ENCODE measurements at places on chromosomes 2 and 18.

- H3K36me3 ChIP-seq, result no peaks in the 10 kb centered on the region
- no peaks in the 10 kb centered on the region for H3K27me3 ChIP-seq
- no peak overlapping the region for H3K27ac ChIP-seq
- no peak for DNase-seq
- no peak overlapping the region for H3K4me3 ChIP-seq
Observed at GRCh38 chr2:240224676-240225075, 84.2 kb upstream of the OTOS start.

DNA sequence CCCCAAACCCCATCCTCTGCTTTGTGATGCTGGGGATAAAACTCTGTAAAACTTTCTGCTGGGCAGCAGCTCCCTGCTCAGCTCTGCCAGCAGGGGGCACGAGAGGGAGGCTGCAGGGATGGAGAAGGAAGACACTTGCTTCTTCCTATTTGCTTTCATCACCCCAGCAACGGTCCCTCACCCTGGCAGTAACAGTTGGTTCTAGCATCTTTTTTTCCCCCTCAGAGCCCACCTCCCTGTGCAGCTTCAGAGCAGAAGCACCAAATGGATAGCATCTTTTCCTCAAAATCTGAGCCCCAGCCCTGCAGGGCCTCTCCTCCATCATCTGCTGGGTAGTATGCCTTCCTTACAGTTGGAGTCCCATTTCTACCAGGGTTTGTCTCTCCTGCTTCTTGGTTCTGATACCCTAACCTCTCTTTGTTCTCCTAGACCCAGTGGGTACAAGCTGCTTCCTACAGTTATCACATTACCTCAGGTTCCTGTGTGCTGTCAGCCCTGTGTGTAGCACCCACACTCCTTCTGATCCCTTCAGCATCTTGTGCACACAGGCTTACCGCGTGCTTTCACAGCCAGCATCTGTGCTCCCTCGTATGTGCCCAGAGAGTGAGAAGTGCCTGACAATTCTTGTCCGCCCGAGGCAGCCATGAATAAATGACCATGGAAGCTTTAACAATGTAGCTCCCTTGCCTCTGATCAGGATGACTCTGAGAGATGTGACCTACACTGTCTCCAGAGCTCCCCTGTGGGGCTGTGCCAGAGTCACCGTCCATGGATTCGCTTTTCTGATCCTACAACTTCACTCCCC lies 14.5 kb downstream of the CKAP2L start:
- no peak overlapping the region for H3K27ac ChIP-seq
- no peaks in the 10 kb centered on the region for H3K4me1 ChIP-seq
- H3K4me3 ChIP-seq, result no peak overlapping the region
- no peaks in the 10 kb centered on the region for H3K36me3 ChIP-seq
- H3K27me3 ChIP-seq, result no peaks in the 10 kb centered on the region

GRCh38 chr2:240435948-240436682 lies 652 bp downstream of the GPC1 start:
- peaks cover 30% of the 10 kb centered on the region for H3K4me1 ChIP-seq
- H3K27me3 ChIP-seq, result peaks cover 7% of the 10 kb centered on the region
- peak overlapping the region; percentile 88 for H3K27ac ChIP-seq

DNA sequence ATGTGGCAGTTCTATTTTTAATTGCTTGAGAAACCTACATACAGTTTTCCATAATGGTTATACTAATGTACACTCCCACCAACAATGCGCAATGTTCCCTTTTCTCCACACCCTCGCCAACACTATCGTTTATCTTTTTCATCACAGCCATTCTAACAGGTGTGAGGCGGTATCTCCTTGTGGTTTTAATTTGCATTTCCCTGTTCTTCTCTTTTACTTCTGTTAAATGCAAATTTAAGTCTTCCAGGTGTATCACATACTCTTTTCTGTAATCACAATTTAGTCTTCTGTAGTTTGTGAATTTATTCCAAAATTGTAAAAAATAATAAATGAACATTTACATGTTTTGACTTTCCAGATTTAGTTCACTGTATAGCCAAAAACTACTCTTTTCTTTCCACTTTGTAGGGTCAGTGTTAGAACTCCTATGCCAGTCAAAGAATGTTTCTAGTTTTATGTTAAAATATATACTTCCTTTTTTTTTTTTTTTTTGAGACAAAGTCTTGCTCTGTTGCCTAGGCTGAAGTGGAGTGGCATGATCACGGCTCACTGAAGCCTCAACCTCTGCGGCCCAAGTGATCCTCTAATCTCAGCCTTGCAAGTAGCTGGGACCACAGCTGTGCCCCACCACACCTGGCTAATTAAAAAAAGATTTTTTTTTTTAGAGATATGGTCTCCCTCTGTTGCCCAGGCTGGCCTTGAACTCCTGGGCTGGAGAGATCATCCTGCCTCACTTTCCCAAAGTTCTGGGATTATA lies 15.4 kb upstream of the ACYP2 start:
- H3K4me1 ChIP-seq, result no peaks in the 10 kb centered on the region
- no peak overlapping the region for H3K27ac ChIP-seq
- H3K36me3 ChIP-seq, result no peaks in the 10 kb centered on the region
- H3K4me3 ChIP-seq, result no peak overlapping the region

GRCh38 chr2:15617778-15618448 lies 26.2 kb downstream of the DDX1 start:
- H3K4me1 ChIP-seq, result no peaks in the 10 kb centered on the region
- no peaks in the 10 kb centered on the region for H3K27me3 ChIP-seq
- no peaks in the 10 kb centered on the region for H3K36me3 ChIP-seq
- no peak overlapping the region for H3K27ac ChIP-seq

- H3K4me3 ChIP-seq, result peak overlapping the region; percentile 96
- H3K36me3 ChIP-seq, result no peaks in the 10 kb centered on the region
- DNase-seq, result peak; percentile 34
- no peaks in the 10 kb centered on the region for H3K4me1 ChIP-seq
- no peaks in the 10 kb centered on the region for H3K27me3 ChIP-seq
Observed at GRCh38 chr2:174682007-174682577, 82.2 kb downstream of the CHRNA1 start.

DNA sequence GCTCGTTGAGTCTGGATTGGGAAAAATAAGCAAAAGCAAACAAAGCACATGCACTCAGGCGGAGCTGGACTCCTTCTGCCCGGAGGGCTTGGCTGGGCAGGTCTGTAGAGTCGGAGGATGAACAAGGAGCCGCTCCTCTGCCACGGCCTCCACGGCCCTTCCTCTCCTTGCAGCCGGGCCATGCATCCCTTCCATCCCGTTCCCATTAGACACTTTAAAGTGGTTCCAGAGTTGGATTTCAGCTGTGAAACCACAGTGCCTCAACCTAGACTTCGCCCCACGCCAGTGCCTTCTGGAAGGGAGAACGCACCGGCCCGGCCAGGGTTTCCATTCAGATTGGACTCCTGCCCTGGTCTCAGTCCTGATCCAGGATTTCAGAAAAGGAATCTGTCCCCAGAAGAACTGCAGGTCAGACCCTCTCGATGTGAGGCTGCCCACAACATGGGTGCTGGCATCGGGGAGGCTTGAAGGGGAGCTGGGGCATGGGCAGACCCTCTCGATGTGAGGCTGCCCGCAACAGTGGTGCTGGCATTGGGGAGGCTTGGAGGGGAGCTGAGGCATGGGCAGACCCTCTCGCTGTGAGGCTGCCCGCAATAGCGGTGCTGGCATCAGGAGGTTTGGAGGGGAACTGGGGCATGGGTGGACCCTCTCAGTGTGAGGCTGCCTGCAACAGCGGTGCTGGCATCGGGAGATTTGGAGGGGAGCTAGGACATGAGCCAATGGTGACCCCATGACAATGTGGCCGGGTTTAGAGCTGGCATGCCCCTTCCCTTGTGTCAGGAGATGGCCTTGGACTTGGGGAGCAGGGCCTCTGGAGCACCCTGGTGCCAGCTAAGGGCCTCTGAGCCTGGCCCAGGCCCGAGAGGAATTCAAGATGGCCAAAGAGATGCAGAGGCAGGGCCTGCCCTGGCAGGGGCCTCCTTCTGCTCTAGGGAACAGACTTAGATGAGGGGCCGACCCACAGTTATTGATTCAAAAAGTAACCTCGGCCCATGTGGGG lies 304.5 kb downstream of the NDUFA10 start:
- no peak overlapping the region for H3K4me3 ChIP-seq
- no peak overlapping the region for H3K27ac ChIP-seq
- no peaks in the 10 kb centered on the region for H3K27me3 ChIP-seq
- DNase-seq, result no peak
- H3K36me3 ChIP-seq, result no peaks in the 10 kb centered on the region

DNA sequence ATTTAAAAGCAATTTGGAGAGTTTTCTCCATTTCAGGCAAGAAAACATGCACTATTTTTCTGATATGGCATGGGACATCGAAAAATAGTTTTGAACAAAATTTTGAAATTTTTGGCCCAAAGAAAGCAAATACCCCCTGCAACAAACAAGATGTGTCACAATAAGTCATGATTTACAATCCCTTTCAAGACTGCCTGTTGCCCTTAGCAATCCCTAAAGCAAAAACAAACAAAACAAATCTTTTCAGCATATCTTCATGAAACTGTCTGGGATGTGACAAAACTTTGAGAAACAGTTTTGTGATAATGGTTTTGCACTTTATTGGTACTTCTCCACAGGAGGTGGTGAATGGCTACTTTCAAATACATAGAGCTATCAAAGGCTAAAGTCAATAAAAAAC lies 1888.7 kb upstream of the PIK3C3 start:
- H3K4me1 ChIP-seq, result no peaks in the 10 kb centered on the region
- H3K27me3 ChIP-seq, result no peaks in the 10 kb centered on the region
- H3K4me3 ChIP-seq, result no peak overlapping the region
- no peaks in the 10 kb centered on the region for H3K36me3 ChIP-seq

GRCh38 chr18:21291106-21291505 lies 49.1 kb downstream of the GREB1L start:
- no peaks in the 10 kb centered on the region for H3K36me3 ChIP-seq
- no peak for DNase-seq
- no peaks in the 10 kb centered on the region for H3K4me1 ChIP-seq
- no peaks in the 10 kb centered on the region for H3K27me3 ChIP-seq

- H3K4me3 ChIP-seq, result peak overlapping the region; percentile 89
- no peaks in the 10 kb centered on the region for H3K36me3 ChIP-seq
- no peaks in the 10 kb centered on the region for H3K27me3 ChIP-seq
- DNase-seq, result peak; percentile 54
- H3K27ac ChIP-seq, result peak overlapping the region; percentile 97
Observed at GRCh38 chr2:84971510-84972206, 697 bp downstream of the KCMF1 start.

GRCh38 chr2:218193701-218194100 lies 23.3 kb upstream of the ARPC2 start:
- H3K36me3 ChIP-seq, result no peaks in the 10 kb centered on the region
- H3K4me3 ChIP-seq, result no peak overlapping the region
- DNase-seq, result no peak
- H3K27ac ChIP-seq, result no peak overlapping the region
- no peaks in the 10 kb centered on the region for H3K4me1 ChIP-seq

- no peak overlapping the region for H3K27ac ChIP-seq
- no peaks in the 10 kb centered on the region for H3K36me3 ChIP-seq
- H3K27me3 ChIP-seq, result no peaks in the 10 kb centered on the region
- no peak overlapping the region for H3K4me3 ChIP-seq
Observed at GRCh38 chr2:231063347-231063746, 6.7 kb downstream of the PSMD1 start.

DNA sequence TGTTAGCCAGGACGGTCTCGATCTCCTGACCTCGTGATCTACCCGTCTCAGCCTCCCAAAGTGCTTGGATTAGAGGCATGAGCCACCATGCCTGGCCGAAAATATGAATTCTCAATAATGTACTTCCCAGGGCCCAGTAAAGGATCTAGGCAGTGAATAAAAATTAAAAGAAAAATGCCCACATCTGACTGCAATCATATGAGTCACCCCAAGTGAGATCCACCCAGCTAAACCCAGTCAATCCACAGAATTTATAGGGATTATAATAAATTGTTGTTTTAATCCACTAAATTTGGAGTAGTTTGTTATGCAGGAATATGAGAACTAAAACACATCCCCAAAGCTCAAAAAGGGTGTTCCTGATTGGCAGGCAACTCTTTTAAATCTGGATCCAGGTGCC lies 93.5 kb upstream of the STK39 start:
- no peak for DNase-seq
- H3K36me3 ChIP-seq, result no peaks in the 10 kb centered on the region
- no peak overlapping the region for H3K4me3 ChIP-seq
- H3K27me3 ChIP-seq, result no peaks in the 10 kb centered on the region
- H3K27ac ChIP-seq, result no peak overlapping the region
- no peaks in the 10 kb centered on the region for H3K4me1 ChIP-seq

DNA sequence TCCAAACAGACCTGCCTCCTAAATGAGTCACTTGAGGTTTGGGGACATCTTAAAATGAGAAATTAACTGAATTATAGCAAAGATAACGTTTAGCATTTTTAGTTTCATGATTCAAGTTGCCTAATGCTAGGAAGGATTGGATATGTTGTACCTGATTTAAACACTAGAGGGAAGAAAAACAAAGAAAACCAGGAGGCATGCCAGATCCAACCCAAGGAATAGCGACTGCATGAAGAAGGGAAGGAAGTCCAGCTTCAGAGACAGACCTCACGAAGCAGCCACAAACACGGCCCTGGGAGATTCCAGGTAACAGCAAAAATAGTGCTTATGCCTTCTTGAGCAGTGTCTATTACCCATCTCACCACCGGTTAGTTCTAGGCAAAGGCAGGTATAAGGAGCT lies 499.9 kb upstream of the SPHKAP start:
- H3K4me3 ChIP-seq, result no peak overlapping the region
- H3K36me3 ChIP-seq, result no peaks in the 10 kb centered on the region
- H3K27ac ChIP-seq, result no peak overlapping the region
- H3K4me1 ChIP-seq, result no peaks in the 10 kb centered on the region
- H3K27me3 ChIP-seq, result no peaks in the 10 kb centered on the region

GRCh38 chr2:222239091-222239490 lies 59.7 kb downstream of the PAX3 start:
- no peak overlapping the region for H3K27ac ChIP-seq
- DNase-seq, result no peak
- no peaks in the 10 kb centered on the region for H3K36me3 ChIP-seq

- no peak for DNase-seq
- H3K27me3 ChIP-seq, result no peaks in the 10 kb centered on the region
- peaks cover 10% of the 10 kb centered on the region for H3K4me1 ChIP-seq
- H3K27ac ChIP-seq, result no peak overlapping the region
Observed at GRCh38 chr2:240983361-240983995, 14.9 kb upstream of the SNED1 start.

DNA sequence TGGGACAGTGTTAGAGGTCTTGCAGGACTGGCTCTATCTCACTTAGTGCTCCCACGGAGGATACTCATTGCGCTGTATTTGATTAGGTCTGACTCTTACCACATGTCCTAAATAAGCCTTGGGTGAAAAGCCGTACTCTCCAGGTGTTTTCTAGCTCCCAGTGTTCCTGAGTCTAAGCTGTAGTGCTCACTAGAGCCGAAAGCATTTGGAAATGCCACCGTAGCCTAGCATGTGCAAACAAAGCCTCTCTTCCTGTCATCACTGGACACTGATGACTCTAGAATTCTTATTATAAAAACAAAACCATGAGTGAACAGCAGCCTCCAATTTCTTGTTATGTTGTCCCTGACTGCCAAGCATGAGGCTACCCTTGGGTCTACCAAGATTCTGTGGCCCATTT lies 206.2 kb downstream of the TPGS2 start:
- no peaks in the 10 kb centered on the region for H3K36me3 ChIP-seq
- DNase-seq, result no peak
- no peak overlapping the region for H3K27ac ChIP-seq
